ENCODE measurements at places on chromosomes 12 and 14.

GRCh38 chr14:59827401-59827800 is 43.2 kb downstream of the RTN1 start:
- no peak for DNase-seq

DNA sequence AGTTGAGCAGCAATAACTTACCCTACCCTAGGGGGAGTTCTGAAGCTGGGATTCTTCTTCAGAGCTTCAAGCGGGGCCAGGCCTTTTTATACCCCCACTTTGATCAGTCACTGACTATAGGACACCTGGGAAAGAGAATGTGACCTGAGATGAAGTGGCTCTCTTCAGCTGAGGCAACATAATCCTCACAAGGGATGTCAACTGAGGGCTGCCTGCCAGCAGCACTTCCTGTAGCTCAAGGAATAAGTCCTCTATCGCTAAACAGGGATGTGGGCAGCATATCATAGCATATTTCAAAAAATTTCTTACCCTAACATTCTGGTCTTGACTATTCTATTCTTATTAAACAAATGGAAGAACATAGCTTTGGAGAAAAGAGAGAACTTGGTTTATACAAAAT is 17.4 kb downstream of the LGALS3 start:
- DNase-seq: no peak

DNA sequence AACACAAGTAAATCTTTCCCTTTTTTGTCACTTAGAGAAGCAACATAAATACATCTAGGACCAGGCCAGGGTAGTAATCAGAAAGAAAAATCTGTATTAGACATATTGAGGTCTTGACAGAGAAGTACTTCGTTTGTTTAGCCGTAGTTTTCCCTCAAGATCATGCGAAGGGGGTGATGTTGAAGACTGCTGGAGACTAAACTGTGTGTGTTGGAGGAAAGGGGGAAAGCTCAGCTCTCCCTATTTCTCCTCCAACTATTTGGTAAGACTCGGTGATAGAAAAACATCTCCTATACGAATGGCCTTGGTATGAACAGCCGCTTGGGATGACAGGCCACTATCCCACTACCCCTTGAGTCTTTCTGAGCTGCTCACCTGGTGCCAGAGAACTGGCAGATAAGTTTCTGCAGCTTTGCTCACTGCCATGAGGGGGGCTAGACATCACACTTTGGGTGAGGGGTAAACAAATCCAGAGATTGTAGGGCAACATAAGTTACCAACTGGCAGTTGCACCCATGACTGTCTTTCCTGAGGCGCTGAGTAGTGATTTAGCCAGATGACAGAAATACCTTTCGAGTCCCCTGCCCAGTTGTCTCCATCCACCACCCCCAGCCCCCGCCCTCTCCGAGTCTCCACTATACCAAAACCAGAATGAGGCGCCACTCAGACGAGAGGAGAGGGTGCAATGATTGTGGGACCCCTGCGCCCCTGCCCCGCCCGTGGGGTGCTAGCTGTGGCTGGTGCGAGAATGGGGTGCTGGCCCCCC is 685 bp downstream of the VAMP1 start:
- DNase-seq: no peak

DNA sequence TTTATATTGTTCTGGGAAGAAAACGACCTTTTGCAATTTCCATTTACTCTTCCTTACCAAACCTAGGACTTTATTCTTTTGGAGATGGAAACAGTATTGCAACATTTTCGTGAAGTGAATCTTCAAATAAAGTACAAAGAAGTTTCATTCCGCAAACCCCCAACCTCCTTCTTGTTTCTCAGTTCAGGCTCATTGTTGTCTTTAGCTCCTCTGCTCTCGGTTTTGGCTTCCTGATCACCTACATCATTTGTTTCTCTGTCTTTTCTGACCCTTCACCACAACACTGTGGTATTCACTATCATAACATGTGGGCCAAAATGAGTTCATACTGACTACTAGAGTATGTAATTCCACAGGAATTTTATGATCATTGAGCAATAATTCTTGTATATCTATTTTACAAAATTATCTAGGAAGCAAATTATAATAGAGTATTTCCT is 266.8 kb downstream of the ADAMTS20 start:
- DNase-seq: peak; percentile 91

DNA sequence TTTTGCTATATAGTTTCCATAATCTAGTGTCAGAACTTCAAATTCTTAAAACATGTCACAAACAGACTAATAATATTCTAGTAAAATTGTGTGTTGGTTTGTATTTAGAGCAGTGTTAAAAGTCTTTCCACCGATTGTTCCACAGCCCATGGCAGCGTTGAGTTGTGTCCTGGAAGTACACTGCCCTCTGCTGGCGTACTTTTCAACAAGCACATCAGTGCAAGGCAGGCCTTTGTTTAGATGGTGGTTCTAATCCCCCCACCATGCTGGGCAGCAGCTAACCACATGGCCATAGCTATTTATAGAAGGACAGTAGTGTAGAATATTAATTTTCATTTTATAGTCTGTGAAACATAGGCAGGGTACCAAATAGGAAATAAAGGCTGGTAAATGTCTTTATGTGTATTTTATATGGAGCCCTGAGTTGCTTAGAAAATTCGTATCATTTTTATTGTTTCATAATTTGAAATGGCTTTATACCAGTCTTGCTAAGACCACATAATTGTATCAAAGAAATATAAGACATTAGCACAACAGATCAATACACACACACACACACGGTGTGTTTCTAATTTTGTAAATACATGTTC is 235.4 kb downstream of the SEC23A start:
- peak; percentile 81 for DNase-seq

GRCh38 chr14:90665321-90666000 is 150.8 kb downstream of the TTC7B start:
- DNase-seq: no peak

- no peak for DNase-seq
These were observed 468.1 kb downstream of the NPAS3 start for GRCh38 chr14:33406766-33407165.

DNA sequence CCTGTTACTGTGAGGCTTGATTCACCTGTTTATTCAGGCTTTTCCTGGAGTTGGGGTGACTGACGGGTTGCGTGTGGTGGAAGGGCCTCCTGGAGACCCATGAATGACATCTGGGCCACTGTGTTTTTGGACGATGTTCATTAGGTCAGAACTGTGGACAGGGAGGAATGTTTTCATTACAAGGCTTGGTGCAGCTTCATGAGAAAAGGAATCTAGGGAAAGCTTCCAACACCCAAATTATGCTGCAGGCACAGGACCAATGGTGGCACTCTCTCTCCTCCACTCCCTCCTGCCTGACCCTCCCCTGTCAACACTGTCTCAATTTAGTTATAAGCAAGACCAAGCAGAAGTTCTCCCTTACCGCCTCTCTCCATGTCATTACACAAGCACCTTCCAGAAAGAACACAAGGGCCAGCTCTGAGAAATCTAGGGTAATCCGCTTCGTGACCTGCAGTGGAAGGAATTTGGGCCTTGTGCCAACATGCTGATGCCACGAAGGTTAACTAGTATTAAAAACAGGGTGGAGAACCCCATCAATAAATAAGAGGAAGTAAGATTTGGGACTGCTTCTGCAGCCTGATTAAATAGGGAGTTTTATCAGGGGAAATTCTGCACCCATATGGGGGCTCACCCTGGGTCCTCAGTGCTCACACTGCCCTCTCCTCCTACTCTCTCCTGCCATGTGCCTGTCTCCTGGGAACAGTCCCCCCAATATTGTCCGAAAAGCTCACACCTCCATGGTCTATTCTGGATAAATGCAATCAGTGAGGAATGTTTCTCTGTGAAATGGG is 200.3 kb downstream of the KTN1 start:
- peak; percentile 85 for DNase-seq

DNA sequence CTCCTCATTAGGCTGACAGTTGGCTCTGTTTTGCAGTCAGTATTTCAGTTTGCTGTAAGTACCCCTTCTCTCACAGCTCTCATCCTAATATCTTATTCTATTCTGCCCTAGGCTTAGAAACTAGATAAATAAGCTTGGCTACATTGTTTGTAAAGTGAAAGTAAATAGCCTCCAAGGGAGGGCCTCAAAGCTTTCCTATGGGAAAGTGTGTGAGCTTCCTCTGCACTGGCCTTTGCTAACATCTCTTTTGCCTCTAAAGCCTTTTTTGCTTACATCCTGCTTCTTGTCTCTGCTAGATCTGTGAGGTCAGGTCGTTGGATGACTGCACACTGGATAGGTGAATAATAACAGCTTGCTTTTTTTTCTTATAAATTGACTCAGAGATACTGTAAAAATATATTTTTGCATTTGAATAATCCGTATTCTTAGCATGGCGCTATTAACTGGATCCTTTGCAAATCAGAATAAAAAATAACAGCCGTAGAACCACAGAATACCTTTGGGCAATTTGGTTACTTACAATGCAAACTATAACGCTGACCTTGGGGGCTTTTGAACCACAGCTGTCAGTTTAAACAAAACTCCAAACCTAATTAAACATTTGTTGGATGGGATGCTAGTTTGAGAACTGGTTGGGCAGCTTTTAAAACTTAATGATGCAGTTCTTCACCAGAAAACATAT is 55.1 kb downstream of the TTC6 start:
- peak; percentile 17 for DNase-seq

DNA sequence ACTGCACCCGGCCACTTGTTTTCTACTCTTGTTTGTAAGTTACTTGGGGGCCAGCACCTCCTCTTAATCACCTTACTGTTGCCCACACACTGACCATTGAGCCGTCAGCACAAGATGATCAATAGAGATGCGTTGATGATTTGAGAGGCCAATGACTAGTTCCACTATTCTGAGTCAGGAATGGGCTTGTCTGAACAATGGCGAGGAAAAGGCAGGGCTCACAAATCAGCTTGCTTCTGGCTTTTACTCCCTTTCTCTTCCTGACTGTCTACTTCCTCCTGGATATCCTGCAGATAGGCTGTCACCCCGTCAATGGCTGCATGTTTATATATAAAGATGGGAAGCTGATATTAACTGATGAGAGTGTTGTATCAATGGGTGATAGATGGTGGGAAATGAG is 29.1 kb upstream of the HDAC7 start:
- DNase-seq: peak; percentile 82

DNA sequence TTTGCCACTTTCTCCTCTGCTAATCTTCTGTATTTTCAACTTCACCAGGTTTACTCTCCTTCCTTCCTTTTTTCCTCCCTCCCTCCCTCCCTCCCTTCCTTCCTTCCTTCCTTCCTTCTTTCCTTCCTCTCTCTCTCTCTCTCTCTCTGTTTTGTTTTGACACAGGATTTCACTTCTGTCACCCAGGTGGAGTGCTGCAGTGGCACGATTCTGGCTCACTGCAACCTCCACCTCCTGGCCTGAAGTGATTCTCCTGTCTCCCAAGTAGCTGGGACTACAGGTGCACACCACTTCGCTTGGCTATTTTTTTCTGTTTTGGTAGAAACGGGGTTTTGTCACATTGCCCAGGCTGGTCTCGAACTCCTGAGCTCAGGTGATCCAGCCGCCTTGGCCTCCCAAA is 181.2 kb upstream of the BTG1 start:
- no peak for DNase-seq

GRCh38 chr12:87020071-87020470 is 763.9 kb upstream of the MGAT4C start:
- peak; percentile 53 for DNase-seq

DNA sequence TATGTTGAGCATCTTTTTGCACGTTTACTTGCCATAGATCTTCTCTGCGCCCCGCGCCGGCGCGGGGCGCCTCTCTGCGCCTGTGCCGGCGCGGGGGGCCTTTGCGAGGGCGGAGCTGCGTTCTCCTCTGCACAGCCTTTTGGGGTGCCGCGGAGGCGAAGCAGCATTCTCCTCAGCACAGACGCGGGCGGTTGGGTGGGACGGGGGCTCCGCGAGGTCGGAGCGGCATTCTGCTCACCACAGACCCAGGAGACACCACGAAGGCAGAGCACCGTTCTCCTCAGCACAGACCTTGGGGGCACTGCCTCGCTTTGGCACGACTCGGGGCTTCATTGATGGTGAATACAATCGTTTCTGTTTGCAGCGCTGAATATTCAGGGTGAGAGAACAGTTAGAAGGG is 28.5 kb upstream of the ANHX start:
- no peak for DNase-seq

- DNase-seq: no peak
These were observed 54.2 kb upstream of the BCL11B start for GRCh38 chr14:99326041-99326710.

GRCh38 chr12:42309996-42310395 is 15.9 kb downstream of the ZCRB1 start:
- DNase-seq: no peak

GRCh38 chr14:98103705-98104104 is 1168.3 kb downstream of the BCL11B start:
- DNase-seq: no peak

GRCh38 chr12:75970310-75970709 is 61.3 kb downstream of the PHLDA1 start:
- no peak for DNase-seq

DNA sequence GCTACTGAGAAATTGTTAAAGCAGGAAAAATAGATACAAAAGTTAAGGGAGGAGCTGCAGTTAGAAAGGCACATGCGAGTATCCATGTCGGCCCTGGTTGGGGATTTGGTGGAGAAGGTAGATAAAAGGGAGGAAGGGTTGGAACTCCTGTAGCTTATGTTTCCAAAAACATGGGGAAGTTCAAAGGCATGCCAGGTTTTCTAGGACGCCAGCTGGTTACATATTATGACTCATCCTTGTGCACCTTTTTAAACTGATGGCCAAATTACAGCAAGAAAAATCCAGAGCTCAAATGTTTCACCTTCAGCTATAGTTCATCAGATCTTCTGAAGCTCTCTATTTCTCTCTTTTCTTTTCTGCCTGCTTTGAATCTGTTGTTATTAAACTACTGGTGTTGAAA is 13.2 kb upstream of the MAP4K5 start:
- peak; percentile 57 for DNase-seq

- peak; percentile 18 for DNase-seq
These were observed 29.5 kb upstream of the CISTR start for GRCh38 chr12:53781228-53781801.

DNA sequence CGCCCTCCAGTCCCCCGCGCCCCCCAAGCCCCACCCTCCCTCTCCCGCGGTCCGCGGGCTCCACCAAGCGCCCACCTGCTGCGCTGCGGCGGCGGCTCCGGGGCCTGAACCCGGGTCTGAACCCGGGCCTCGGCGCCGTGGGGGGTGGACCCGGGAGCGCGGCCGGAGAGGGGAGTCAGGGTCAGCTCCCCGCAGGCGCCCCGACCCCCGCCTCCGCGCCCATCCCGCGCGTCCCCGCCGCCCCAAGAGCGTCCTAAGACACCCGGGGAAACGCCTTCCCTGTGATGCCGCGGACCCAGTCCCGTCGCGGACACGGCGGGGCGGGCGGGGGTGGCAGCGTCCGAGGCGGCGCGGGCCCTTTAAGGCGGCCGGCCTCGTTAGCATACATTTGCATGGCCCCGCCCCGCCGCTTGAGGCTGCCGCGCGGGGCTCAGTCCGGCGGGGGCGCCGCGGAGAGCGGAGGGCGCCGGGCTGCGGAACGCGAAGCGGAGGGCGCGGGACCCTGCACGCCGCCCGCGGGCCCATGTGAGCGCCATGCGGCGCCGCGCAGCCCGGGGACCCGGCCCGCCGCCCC is at the start of gene MMP17:
Gene MMP17, plus strand, starts transcription at position 433 of the 574 bp plus-strand sequence. Its CDS starts 102 bp downstream, at position 535.
- peak; percentile 65 for DNase-seq

GRCh38 chr12:38775457-38775856 is 129.9 kb downstream of the CPNE8 start:
- peak; percentile 48 for DNase-seq
